Activated naive CD8-positive, alpha-beta T cell treated with anti-CD3 and anti-CD28 coated beads for 36 hours (primary cell): ENCODE measurements at places on chromosomes 4 and X. TPM values are rescaled to one million over a fixed set of nuclear protein-coding genes. Genes with fewer than 3 reads are reported as not detected.

KLF8 gene
- 1.7 TPM for total RNA-seq

UGT2B17 gene
- not detected for total RNA-seq

GABRE gene
- not detected for total RNA-seq

GRCh38 chrX:71534773-71535544, 2.1 kb downstream of the OGT start:
- H3K27ac ChIP-seq = peak overlapping the region; percentile 99
- H3K4me3 ChIP-seq = peak overlapping the region; percentile 96
- peaks cover 18% of the 10 kb centered on the region for H3K4me1 ChIP-seq
- peaks cover 56% of the 10 kb centered on the region for H3K36me3 ChIP-seq
- no peaks in the 10 kb centered on the region for H3K27me3 ChIP-seq
